NCI-H1417 treated with DMSO at 0.1 percent for 48 hours (cell line): ENCODE measurements at places on chromosomes 16 and 17.

DNA sequence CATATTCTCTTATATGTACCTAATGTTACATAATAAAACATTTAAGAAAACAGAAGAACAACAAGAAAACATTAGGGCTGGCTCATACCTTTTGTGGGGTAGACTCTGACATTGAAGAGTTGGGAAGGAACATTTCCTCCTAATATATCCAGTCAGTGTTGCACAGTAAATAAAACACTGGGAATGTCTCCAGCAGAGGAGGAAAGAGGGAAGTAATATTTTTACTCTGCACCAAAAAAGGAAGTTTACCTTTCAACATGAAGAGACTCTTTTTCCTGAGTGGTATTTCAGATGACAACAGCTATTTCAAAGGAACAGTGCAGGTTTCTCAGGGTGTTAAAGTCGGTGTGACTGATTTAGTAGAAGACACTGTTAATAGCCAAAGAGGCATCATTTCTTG is 31.9 kb downstream of the EPN2 start:
- DNase-seq: no peak

DNA sequence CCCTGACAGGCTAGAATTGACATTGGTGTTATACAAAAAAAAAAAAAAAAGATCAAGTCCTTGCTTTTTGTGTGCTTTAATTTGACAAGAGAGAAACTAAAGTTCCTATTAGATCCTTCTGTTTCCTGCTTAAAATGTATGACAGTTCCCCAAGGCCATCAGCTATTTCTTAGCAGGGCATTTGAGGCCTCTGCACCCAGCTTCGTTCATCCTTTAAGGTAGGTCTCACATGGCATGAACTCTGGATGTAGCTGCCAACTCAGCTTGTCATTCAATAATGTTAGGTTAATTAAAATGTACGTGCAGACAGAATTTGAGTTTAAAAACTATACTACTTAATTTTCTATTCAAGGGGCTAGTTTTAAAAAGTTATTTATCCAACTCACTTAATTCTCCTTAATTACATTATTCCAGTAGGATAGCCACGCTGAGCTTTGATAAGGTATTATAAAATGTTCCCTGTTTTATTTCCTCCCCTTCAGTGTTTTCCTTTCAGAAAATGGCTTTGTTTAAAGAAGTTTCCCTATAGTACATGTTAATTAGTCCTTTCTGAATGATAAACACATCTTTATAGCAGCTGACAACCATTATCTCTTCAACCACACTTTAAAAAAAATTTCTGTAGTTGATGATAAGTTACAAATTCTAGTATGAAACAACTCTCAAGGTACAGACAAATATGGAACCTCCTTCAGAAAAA is 1.2 kb upstream of the RFFL start:
- DNase-seq: no peak

DNA sequence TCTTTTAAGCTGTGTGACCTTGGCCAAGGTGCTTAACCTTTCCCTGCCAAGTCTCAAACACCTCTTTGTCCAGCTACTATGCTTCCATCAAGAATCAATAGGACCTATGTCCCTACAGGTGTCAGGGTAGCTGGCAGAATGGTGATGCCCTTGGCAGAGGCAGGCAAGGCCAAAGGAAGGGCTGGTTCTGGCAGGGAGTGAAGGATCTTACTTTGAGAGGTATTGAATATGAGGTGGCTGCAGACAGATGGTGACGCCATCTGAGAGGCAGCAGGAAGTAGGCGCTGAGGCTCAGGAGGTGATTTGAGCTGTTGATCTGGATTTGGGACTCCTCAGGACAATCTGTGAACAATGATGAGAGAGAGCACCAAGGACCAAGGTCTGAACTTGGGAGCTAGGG is 12.5 kb downstream of the ABCC3 start:
- no peak for DNase-seq

- DNase-seq: no peak
Observed at GRCh38 chr16:4371357-4372000, at the start of gene VASN. Gene VASN, plus strand, starts transcription at chr16:4371848. Its CDS starts 9,030 bp downstream, at chr16:4380878.

DNA sequence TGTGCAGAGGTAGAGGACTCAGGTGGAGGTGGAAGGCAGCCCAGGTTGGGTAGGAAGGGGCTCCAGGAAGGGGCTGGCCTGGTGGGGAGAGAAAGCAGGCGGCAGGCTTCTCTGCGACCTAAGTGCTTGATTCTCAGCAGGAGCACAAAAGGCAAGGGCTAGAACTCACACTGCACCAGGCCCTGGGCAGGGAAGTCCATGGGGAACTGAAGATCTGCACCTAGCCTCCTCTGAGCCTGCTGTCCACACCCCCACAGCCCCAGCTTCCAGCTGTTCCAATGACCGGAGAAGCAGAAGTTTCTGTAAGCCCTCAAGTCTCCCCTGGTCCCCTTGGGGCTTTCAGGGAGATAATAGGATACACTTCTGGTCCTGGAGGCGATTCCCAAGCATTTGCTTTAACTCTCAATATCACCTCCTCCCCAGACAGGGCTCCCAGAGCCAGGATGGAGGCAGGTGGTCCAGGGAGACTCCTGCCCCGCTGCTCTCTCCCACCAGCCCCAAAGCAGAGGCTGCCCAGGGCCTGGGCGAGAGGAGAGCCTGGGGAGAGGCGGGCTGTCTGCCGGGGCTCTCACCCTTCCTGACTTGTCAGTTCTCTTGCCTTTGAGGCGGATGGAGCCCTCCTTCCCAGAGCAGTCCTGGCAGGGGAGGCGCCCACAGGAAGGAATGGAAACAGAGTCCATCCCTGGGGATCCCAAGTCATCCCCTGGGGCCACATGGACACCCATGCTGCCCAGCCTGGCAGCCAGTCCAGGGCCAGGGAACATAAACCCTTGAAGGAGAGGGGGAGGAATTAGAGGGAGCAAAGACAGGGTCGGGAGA is 126.0 kb downstream of the RBFOX3 start:
- DNase-seq: no peak

DNA sequence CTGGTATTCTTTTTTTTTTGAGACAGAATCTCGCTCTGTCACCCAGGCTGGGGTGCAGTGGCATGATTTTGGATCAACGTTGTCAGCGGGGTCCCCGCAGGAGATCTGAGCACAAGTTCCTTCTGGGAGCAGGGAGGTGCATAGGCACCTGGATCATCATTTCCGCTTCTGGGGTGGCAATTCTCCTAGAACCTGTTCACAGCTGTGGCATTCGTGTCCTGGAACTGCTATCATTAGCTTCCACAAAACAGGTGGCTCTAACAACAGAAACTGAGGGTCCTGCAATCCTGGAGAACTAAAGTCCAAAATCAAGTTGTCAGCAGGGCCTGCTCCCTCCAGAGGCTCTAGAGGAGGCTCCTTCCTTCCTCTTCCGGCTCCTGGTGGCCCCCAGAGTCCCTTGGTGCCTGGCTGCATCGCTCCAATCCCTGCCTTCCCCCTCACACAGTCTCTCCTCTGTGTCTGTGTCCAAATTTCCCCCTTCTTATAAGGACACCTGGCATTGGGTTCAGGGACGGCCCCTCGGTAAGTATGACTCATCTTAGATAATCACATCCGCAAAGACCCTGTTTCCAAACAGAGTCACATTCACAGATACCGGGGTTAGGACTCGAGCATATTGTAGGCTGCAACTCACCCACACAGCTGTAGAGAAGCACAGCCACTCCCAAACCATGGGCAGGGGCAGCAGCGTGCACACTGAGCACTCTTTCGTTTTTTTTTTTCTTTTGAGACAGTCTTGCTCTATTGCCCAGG is 43.5 kb upstream of the KLHDC4 start:
- no peak for DNase-seq

- DNase-seq: no peak
Observed at GRCh38 chr17:29219378-29220047, 27.1 kb upstream of the CRYBA1 start.

GRCh38 chr17:49450735-49451134 is 36.1 kb upstream of the PHB1 start:
- no peak for DNase-seq

DNA sequence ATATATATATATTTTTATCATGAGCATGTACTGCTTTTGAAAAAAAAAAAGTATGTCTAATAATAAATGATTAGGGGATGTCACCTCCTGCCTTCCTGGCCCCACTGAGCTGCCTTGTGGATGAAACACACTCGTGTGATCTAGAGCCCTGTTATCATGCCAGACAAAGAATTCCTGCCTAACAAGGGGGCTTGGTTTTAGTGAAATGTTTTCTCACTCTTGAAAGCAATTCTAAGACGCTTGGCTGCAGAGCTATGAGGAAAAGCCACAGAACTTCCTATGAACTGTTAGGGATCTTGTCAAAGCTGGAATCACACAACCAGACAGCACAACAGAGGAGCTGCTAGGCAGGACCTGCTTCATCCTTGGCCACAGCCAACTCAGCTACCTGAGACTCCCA is 4.0 kb downstream of the ZDHHC1 start:
- no peak for DNase-seq

GRCh38 chr17:44982113-44982702 is 14.1 kb upstream of the C1QL1 start:
- no peak for DNase-seq

GRCh38 chr17:57242148-57242547 is 14.2 kb upstream of the MSI2 start:
- DNase-seq: no peak

DNA sequence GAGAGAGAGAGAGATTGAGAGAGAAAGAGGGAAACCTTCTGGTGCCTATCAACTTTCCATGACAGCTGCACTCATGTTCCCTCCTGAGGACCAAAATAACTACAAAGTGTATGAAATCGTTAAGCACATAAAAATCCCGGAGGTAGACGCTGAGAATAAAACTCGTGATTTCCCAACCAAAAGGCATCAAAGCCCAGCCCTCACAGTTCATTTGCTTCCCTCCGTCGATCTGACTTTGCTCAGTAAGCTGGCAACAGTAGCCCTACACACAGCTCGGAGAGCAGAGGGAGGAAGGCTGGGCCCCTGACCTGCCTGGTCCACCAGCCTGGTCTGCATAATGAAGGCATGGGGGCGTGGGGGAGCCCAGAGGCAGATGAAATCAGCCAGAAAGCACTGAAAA is 273.9 kb upstream of the ZFHX3 start:
- no peak for DNase-seq

GRCh38 chr16:54879681-54880080 is 51.0 kb upstream of the IRX5 start:
- DNase-seq: no peak

GRCh38 chr17:38342886-38343607 is 709 bp downstream of the GPR179 start:
- DNase-seq: no peak

- no peak for DNase-seq
Observed at GRCh38 chr16:30896889-30897733, 697 bp downstream of the CTF1 start.

- DNase-seq: no peak
Observed at GRCh38 chr16:56164636-56165035, 26.7 kb upstream of the GNAO1 start.

GRCh38 chr16:84752600-84752999 is 52.8 kb downstream of the USP10 start:
- no peak for DNase-seq

GRCh38 chr16:56643080-56643778 is 4.8 kb downstream of the MT1A start:
- no peak for DNase-seq

- DNase-seq: no peak
Observed at GRCh38 chr17:57032343-57032742, 52.7 kb upstream of the AKAP1 start.

GRCh38 chr17:33261820-33262219 is 31.3 kb downstream of the ASIC2 start:
- DNase-seq: no peak

DNA sequence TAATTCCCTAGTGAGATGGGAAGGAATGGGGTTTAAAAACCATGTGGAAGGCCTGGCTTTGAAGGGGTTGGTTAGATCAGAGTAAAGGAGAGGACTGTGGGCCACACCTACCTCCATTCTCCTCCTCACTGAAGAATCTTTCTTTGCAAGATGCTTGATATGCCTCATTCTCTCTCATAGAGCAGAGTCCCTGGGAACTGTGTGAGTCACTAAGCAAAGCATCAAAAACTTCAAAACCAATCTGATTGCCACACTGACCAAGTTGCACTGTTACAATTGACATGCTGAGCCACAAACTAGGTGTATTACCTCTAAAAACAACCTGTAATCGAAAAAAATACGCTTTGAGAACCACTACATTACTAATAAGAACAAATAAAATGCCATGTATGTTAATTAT is 2.0 kb downstream of the TUBD1 start:
- DNase-seq: no peak

DNA sequence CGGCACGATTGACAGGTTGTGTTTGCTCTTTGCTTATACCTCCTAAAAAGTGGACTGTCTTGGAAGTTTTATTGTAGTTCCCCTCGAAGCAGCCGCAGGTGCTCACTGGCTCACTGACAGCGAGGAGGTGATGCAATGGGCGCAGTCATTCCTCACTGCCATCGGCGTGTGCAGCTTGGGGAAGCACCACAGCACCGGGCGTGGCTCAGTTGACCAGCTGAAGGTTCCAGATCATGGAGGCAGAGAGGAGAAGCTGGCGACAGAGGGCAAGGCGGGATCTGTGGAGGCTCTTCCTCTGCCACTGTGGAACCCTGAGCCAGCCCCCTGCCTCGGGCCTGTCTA is 72.1 kb upstream of the TNRC6C start:
- DNase-seq: no peak

- DNase-seq: no peak
Observed at GRCh38 chr16:72873044-72873443, 174.9 kb downstream of the ZFHX3 start.

DNA sequence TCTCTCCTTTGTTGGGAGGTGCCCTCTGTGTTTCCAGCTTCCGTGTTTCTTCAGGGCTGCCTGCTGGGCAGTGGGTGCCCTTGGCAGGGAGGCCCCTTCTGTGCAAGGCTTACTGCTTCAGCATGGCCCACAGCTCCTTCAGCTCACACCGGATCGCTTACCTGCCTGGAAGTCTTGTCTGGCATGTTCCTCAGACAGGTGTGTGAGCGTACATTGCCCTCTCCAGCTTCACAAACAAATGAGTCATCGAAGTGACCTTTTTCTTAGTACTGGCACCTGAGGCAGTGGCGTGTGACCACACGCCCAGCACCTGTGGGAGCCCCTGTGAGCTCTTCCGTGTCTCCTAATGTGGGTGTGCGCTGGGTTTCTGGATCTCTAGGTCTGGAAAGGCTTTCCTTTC is 3.5 kb downstream of the RAB40C start:
- no peak for DNase-seq

- DNase-seq: no peak
Observed at GRCh38 chr16:17566075-17566474, 95.3 kb upstream of the XYLT1 start.

GRCh38 chr17:74117999-74118421 is 85.5 kb upstream of the RPL38 start:
- DNase-seq: no peak

GRCh38 chr16:23051587-23051986 is 97.7 kb downstream of the USP31 start:
- no peak for DNase-seq

GRCh38 chr16:50781043-50781442 is 39.2 kb downstream of the CYLD start:
- no peak for DNase-seq

DNA sequence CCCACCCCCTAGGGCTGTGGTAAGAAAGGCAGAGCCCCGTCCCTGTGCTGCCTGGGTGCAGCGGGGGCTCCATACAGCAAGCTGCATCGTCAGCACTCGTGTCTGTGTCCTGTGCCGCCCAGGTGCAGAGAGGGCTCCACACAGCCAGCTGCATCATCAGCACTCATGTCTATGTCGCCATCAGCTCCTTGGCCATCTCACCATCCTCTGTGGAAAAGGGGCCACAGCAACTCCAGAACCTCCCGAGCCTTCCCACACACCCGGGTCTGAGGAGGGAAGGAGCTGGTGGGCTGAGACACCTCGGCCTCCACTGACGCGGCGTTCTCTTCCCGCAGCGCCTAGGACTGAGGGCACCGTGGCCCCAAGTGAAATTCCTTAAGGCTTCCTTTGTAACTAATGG is 72.9 kb upstream of the CHMP6 start:
- no peak for DNase-seq

GRCh38 chr17:77364941-77365583 is 224.3 kb downstream of the SEC14L1 start:
- no peak for DNase-seq
